ENCODE measurements at places on chromosomes 3 and 15. TPM values are rescaled to one million over a fixed set of nuclear protein-coding genes. Genes with fewer than 3 reads are reported as not detected.
A peak's percentile ranks its signal among the peaks of the same experiment; 100 is the strongest.

SKOR1 gene
- total RNA-seq: not detected

OXTR gene
- 6.4 TPM for total RNA-seq

INSYN1 gene
- not detected for total RNA-seq

SEC22A gene
- 67.1 TPM for total RNA-seq

MEGF11 gene
- not detected for total RNA-seq

GRCh38 chr3:4834403-4834866, 144.8 kb upstream of the BHLHE40 start:
- peak; percentile 82 for DNase-seq

GRCh38 chr15:65377105-65377975, 462 bp downstream of the IGDCC3 start:
- DNase-seq: peak; percentile 14

DNA sequence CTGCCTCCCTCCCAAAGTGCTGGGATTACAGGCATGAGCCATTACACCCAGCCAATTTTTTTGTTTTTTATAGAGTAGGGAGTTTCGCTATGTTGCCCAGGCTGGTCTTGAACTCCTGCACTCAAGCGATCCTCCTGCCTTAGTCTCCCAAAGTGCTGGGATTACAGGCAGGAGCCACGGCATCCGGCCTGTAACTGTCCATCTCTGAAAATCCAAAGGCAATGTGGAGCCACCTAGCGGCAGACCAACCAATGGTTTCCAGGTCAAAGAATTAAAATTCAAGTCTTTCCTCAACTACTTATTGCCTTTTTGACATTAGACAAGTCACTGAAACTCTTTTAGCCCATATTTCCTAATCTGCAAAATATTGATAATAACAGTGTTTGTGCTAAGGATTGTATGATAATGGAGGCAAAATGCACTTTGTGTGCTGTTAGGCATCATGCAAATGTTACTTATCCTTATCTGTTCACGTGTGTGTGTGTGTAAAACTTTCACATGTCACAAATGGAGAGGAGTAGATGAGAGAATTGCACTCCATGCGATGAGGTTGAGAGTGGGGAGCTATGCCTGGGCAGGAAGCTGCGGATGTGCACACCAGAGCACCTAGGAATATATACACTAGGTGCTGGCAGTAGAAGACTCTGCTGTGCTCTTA, 48.7 kb downstream of the COL8A1 start:
- DNase-seq: peak; percentile 77

DNA sequence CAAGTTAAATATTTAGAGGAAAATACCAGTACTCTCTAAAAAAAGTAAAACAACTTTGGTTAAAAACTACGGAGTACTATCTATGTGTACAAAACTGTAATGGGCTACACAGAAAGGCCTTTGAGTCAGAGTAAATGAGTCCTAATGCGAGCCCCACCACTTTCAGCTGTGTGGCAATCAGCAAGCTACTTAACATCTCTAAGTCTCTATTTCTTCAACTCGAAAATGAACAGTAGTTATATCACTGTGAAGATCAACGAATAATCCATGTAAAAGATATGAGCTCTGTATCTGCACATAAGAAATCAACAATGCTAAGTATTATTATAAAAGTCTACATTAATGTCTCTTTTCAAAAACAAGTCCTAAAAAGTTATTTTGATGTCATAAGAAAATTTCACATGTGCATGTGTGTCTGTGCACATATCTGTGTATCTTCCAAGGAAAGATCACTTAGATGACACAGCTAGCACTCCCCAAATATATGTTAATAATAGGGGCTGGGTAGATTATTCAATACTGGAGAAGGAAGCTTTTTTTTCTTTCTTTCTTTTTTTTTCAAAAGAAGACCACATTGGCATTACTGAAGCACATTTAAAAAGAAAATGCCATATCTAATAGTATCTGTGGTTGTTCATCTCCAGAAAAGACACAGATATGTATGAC, 58.8 kb downstream of the TBC1D5 start:
- no peak for DNase-seq

- DNase-seq: peak; percentile 37
Measured at GRCh38 chr3:9105421-9105820, 142.1 kb upstream of the RAD18 start.

DNA sequence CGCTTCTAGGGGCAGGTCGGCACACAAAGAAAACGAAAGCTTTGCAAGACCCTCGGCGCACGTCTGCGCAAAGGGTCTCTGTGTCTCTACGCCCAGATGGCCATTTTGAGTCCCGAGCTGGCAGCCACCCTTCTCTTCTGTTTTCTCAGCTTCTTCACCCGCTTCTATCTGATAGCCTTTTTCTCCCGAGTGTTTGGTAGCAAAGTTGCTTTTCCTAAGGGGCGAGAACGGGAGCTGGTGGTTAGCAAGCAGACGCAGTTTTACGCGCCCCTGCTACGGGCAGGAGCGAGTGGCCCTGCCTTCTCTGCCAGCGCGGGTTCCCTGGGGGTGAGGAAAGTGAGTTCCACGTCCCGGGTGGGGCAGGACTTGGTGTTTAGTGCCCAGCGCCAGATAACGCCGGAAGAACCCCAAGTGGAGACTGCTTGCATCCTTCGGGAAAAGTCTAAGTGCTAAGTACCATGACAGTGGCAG, 2.9 kb upstream of the MKRN2 start:
- peak; percentile 38 for DNase-seq

DNA sequence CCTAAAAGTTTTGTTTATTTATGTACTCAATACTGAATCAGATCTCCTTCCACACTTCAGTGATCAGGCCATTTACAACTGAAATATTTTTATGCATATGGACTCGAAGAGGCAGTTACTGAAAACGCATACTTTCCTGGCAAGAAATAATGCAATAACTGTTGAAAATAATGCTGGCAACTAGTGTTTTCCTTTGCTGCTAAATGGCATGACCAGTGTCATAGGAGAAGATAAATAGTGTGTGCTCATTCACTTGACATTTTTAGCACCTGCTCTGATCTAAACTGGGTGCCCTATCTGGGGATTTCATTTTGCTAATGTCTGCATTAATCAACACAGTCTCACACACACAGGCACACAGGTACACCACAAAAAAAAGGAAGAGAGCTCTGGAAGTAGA, 695.2 kb downstream of the TUSC7 start:
- no peak for DNase-seq

- no peak for DNase-seq
Measured at GRCh38 chr15:99158626-99159412, 53.9 kb downstream of the SYNM start.

DNA sequence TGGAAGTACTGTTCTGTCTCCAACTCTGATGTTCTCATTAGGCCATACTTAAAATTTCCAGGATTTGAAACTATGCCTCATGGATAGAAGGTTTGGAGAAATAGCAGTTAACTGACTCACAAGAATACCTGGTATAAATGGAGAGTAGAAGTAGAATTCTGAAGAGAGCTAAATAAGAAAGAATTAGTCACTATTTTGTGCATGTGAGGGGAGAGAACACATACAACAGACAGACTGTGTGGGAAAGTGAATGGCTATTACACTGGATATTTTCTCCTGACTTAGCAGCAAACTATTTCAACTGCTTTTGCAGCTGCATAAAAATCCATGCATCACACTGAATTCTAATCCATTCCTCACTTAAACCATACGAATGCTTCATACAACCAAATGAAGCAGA, 71.3 kb downstream of the C3orf70 start:
- no peak for DNase-seq

DNA sequence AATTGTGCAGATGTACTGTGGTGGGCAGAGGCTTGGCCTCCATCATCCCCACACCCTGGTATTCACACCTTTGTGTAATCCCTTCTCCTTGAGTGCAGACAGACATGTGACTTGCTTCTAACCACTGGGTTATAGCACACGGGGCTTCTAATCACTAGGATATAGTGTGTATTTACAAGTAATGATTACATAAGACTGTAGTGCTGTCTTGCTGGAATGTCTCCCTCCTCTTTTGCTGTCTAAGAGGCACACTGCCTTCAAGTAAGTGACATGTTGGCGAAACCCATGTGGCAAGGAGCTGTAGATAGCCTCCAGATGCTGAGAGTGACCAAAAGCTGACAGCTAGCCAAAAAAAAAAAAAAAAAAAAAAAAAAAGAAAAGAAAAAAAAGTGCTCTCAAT, 542.7 kb upstream of the MDFIC2 start:
- peak; percentile 42 for DNase-seq

DNA sequence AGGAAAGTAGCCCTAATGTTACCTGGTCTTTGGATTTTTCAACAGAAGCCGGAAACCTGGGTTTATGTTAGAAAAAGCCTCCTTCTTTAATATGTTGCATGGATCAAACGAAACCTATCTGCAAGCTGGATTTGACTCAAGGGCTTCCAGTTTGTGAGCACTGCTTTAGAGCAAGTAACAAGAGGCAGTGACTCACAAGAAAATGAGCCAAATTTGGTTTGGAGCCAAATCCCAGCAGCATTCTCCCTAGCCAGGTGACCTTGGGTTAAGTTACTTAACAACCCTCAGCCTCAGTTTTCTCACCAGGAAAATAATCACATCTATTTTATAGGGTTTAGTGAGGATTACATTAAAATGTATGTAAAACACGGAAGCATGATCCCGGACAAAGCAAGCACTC, 215.2 kb upstream of the PRICKLE2 start:
- peak; percentile 82 for DNase-seq

DNA sequence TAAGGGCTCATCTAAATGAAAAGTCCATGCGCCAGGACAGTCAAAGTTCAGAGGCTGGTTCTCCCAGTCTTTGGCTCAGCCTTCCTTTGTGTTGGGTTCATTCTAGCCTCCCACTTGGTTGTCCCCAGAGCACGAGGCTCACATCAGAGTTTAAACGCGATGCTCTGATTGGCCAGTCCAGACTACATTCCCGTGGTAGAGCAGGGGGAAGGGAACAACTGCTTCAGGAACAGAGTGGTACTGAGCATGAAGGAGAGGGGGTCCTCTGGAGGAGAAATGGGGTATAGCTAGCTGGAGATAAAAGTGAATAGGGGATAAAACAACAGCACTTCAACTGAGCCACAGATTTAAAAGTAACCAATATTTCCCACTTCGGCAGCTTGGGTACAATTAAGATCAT, 32.2 kb downstream of the ANAPC13 start:
- DNase-seq: no peak

DNA sequence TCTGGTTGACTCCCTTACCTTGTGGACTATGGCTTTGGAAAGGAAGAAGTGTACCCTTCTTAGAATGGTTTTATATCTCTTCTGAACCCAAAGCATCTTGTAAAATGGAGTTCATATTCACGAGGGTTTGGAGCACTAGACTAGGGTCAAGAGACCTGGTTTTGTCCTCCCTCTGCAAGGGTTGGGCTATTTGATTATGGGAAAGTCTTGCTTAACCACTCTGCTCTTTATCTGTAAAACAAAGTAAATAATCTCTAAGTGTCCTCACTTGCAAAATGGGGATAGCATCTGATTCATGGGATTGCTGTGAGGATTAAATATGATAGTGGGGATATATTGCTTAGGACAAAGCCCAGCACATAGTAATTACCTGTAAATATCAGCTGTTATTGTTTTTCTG, 17.9 kb upstream of the SLC2A2 start:
- DNase-seq: no peak

DNA sequence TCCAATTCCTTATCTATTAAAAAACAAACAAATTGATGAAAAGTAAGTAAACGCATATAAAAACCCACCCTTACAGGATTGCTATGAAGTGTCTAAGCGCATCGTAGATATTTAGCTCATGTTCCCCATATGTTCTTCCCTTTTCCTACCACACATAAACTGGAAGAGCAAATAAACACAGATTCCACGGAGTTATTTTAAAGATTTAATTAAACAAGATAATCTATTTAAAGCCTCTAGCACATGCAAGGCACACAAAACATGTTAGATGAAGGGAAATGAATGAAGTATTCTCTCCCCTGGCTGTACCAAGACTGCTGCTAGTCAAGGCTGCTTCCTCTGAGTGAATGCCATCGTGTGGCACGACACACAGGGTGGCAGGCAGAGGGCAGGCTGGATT, 78.4 kb upstream of the FGF12 start:
- no peak for DNase-seq

DNA sequence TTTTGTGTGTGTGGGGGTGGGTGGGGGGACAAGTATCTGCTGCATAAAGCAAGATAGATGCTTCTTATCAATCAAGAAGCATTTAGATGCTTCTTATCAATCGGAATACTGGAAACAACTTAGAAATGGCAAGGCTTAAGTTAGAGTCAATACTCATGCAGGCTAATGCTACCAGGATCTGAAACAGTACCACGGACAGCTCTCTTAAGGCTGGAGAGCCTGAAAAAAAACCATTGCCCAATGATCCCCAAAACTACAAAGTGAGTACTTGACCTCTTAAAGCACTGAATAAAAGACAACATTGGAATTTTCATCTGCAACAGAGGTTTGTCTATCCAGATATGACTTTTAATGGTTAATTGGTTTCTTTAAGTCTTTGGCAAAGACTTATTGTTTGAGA, 262.3 kb downstream of the GAP43 start:
- no peak for DNase-seq

- peak; percentile 34 for DNase-seq
Measured at GRCh38 chr15:85706779-85707518, 87.8 kb downstream of the KLHL25 start.

- no peak for DNase-seq
Measured at GRCh38 chr3:65026151-65026550, 338.4 kb upstream of the ADAMTS9 start.

GRCh38 chr15:79643393-79643792, 211.3 kb downstream of the MINAR1 start:
- no peak for DNase-seq

DNA sequence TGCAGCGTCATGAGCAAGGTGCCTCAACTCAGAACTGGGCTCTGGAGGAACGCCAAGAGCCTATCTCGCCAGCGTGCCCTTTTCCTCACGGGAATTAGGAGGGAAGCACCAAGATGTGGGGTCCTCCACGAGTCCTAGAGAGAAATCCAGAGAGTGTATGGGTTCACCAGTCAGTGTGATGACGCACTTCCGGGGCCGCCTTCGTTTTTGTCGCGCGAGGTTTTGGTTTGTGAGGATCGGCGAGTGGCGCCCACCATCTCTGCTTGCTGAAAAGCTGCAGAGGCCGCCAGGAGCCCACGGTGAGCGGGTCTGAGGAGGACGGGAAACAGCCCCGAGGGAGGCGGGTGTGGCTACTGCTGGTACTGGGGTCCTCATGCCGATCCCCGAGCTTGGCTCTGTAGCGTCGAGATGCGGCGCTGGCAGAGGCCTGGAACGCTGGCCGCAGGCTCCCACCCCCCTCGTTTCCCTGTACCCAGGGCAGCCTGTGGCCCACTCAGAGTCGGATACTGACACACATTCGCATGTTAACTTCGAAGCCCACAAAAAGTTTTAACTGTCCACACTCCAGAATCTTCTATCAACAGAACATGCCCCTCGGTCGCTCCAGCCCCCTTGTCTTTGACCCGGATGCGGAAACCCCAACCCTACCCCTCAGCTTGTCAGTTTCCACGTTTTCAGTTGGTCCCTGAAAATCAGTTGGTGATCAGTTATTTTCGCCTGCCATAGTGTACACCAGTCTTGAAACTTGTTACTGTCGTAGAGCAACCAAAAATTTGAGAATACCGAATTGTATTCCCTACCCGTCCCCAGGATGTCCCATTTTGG, 30.4 kb downstream of the ZNF662 start:
- no peak for DNase-seq

DNA sequence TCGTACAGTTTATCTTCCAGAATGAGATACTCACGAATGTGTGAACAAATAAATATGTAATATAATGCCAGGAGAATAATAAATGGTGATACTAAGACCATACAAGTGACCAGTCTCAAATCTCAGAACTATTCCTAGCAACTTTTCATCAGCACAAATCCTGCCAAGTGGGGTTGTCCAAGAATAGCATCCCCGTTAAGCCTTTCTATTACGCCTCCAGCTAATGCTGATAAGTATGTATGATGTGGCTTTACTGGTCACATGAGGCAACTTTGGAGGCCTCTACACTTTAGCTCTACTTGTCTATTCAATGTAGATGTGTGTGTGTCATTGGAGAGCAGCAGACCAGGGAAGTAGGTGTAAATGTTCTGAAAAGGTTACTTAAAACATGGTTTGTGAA, 129.5 kb downstream of the KCNMB2 start:
- DNase-seq: no peak
